Activated CD4-positive, alpha-beta T cell treated with anti-CD3 and anti-CD28 coated beads, Interleukin-2, Interleukin-4, amounts not matched to agents 100 ng/mL and 50 ng/mL, durations not matched to agents 16 hours and 8 hours (primary cell): ENCODE measurements at places on chromosomes 7 and 10.

DNA sequence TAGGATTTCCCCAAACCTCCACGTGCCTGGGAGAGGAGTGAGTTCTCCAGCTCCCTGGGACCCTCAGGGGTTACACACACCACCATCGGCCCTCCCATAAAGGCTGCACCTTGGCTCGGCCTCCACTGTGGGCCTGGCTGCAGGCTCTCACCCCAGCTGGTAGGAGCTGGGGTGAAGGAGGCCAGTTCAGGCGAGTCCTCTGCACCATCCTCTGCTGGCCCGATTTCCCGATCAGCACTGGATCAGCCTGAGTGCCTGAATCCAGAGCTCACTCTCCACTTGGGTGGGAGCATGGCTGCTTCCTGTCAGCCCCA is 115.1 kb upstream of the RET start:
- DNase-seq, result no peak

- no peak for DNase-seq
These were observed 50.8 kb downstream of the GSDME start for GRCh38 chr7:24706211-24707170.

GRCh38 chr7:15834446-15834845 is 148.0 kb upstream of the MEOX2 start:
- no peak for DNase-seq

- DNase-seq, result peak; percentile 17
These were observed 367.7 kb downstream of the PHF14 start for GRCh38 chr7:11341285-11341944.

GRCh38 chr10:89001024-89001728 is 10.6 kb downstream of the FAS start:
- peak; percentile 81 for DNase-seq

DNA sequence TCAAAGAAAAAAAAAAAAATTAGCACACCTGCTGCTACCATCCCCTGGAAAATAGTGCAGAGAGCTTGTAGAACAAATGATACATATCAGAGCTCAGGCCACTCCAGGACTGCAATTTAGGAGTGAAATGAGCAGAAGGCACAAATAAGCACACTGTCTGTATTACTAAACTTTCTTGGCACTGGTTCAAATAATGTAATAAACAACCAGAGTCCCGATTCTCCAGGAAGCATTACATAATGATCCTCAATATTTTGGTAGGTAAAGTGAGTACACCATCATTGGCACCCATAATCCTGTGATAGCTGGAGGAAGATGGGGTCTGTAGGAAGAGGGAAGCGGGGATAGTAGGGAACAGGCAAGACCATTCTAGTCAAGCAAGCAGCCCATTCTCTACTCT is 74.3 kb downstream of the SVOPL start:
- DNase-seq, result no peak

- no peak for DNase-seq
These were observed 564 bp downstream of the PDSS1 start for GRCh38 chr10:26697922-26698608.

- DNase-seq, result no peak
These were observed 101.8 kb downstream of the MKI67 start for GRCh38 chr10:128024426-128024825.

DNA sequence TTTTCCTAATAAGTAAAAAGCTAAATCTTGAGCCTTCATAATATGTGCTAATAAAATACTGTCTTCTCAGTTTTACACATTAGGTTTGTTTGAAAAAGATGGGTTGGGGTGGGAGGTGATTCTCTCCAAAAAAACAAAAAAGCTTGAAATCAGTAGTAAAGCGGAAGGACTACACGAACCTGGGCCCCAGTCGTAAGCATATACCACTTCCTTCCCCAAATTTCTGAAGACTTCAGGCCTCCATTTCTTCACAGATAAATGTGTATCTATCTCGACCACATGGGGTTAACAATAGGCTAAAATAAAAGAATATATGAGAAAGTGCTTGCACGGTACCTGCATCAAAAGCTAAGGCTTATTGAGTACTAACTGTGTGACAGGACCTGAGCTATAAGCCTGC is 51.6 kb upstream of the PAX2 start:
- no peak for DNase-seq

- DNase-seq, result no peak
These were observed 177.3 kb upstream of the GRB10 start for GRCh38 chr7:50959991-50960390.

GRCh38 chr7:130213828-130214227 is 6.2 kb downstream of the SSMEM1 start:
- DNase-seq, result no peak

GRCh38 chr7:36946401-36946739 is 222.1 kb upstream of the AOAH start:
- no peak for DNase-seq

- no peak for DNase-seq
These were observed 462.1 kb upstream of the GALNT17 start for GRCh38 chr7:70669854-70670253.

GRCh38 chr7:100964630-100965029 is 4.7 kb upstream of the MUC12 start:
- DNase-seq, result no peak

DNA sequence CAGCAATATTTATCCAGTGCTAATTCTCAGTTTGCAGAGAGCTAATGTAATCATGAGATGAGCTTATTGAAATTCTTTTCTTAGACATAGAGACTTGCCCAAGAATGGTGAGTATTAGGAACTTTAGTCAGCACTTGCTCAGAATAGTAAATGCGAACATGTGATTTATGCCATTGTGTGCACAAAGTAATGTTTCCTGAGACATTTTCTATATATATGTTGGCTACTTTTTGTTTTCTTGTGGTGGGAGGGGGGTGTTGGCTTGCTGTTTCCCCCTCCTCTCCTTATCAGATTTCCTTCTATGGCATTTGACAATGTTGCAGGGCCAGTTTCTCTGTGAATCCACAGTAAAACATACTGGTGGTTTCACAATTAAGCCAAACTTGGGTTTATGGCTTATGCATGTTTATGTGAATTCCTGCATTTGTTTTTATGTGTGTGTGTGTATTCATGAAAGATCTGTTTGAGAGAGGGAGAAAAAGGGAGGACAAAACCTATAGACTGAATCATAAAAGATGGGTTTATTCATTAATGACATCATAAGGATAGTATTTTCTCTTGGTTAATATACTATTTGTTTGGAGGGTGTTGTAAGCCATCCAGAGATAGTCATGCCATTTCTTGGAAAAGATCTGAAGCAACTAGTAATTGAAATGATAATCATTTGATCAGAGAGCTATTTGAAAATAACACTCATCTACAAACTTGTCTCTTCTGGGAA is 36.3 kb downstream of the ARID5B start:
- peak; percentile 72 for DNase-seq

- DNase-seq, result no peak
These were observed 52.6 kb upstream of the TRUB1 start for GRCh38 chr10:114885443-114885842.

DNA sequence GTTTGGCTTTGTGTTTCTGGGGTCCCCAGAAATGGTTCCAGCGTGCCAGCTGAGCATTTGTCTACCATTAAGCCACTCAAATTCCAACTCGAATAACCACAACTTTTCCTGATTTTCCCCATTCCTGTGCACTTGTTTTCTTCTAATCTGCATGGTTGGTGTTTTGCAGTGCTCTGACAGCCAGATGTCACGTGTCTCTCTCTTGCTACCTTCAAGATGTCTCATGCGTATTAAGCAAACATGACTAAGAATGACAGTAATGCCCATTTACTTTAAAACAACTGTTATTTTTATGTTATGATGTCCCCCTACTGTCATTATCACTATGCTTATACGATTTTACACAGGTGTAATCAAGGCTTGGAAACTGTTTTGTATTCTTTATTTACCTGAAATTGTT is 35.2 kb upstream of the MXI1 start:
- DNase-seq, result no peak

GRCh38 chr7:130090745-130091532 is 20.6 kb downstream of the KLHDC10 start:
- DNase-seq, result no peak

DNA sequence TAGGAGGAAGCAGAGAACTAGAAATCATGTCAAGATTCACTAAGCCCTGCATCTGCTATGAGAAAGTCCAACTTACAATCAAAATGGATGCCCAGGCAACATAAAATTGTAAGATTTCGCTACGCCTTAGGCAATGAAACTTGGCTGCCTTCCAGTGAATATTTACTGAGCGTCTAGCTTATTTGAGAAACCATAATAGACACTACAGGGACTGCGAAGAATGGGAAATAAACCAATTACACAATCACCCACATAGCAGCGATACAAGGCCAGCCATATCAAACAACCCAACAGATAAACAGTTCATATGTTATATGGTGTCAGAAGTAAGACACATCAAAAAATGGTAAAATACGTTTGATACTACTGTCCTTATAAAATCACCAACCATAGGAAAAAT is 545.0 kb upstream of the C7orf33 start:
- no peak for DNase-seq

- DNase-seq, result no peak
These were observed 199.2 kb downstream of the MBL2 start for GRCh38 chr10:52573347-52573746.

DNA sequence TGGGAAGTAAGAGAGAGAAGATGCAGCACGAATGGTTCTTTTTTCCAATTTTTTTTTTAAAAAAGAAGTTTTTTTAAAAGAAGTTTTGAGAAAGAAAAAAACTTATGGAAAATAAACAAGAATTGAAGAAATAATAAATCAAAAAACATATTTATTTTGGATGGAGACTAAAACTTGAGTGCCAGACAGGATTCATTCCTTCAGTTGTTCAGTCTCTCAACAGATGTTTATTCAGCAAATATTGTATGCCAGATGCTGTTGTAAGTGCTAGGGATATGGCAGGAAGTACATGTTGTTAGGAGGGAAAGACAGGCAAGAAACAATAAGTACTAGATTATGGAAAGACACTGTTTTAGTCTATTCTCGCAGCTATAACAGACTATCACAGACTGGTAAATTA is 750.7 kb upstream of the PHF14 start:
- DNase-seq, result no peak

DNA sequence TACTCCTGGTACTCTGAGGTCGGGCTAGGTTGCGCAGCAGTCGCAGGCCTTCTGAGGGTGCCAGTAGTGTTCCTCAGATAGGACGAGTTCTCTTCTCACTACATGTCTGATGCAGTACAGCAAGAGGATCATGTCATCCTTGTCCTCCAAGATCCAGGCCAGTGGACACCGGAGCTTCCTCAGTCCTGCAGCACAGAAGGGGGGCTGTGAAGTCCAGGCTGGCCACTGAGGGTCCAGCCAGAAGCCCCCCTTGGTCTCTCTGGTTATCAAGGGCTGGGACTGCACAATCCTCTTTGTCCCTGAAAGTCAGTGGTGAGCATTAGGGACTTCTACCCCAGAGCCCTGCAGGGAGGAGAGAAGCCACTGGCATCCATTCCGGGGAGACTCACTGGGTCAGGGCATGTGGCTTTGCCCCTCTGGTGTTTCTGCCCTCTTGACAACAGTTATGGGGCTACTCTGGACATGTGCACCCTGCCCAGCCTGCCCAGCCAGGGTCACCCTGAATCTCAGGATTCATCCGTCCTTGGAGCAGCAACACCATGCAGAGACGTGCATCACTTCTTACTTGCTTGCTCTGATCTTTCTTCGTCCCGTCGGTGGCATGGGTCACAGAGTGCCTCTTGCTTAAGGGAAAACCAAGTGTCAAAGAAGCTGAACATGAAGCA is 125.7 kb downstream of the ADCY1 start:
- DNase-seq, result no peak

- no peak for DNase-seq
These were observed 115.3 kb upstream of the FAM171A1 start for GRCh38 chr10:15486404-15486803.

DNA sequence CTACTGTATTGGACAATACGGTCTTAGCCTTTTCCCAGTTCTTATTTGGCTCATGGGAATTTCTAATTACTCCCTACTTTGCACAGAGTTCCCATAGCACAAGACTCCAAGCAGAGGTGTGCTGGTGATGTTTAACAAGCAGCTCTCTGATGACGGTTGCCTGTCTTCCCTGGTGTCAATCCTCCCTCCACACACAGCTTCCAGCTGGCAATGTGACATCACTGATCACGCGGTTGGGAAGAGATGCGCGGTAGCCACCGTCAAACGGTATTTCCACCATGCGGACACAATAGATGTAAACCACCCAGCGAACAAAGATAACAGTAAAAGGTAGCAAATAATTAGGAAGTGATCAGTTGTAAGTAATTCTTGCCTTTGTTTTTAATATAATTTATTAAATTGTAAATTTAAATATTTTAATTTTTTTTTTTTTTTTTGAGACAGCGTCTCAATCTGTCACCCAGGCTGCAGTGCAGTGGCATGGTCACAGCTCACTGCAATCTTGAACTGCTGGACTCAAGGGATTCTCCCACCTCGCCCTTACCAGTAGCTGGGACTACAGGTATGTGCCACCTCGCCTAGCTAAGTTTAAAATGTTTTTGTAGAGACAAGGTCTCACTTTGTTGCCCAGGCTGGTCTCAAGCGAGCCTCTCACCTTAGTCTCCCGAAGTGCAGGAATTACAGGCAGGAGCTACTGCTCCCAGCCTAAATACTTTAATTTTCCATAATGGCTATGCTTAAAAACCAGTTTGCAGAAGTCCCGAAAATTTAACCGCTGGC is 36.3 kb upstream of the IL15RA start:
- DNase-seq, result no peak

- no peak for DNase-seq
These were observed 1.7 kb upstream of the PFKP start for GRCh38 chr10:3065622-3066021.

DNA sequence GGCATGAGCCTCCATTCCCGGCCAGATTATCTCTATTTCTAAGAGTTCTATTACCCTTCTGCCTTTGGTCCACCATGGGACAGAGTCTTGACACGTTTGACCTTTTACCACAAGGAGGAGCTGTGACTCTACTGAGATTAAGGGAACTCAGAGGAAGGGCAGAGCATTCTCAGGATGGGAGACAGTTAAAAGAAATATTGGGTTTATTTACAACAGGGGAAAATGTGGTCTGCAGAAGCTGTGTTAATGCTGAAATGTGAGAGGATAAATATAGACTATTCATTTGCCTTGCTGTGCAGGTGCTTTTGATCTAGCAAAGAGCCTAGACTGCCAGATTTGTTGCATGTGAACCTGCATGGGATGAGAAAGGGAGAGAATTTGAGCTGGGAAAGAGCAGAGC is 45.8 kb upstream of the PRSS58 start:
- DNase-seq, result peak; percentile 37

- no peak for DNase-seq
These were observed 195.9 kb downstream of the MDFIC start for GRCh38 chr7:115117748-115118147.

GRCh38 chr10:60534761-60535389 is 145.2 kb upstream of the ANK3 start:
- peak; percentile 36 for DNase-seq
